ENCODE measurements at places on chromosomes 11 and 22.

DNA sequence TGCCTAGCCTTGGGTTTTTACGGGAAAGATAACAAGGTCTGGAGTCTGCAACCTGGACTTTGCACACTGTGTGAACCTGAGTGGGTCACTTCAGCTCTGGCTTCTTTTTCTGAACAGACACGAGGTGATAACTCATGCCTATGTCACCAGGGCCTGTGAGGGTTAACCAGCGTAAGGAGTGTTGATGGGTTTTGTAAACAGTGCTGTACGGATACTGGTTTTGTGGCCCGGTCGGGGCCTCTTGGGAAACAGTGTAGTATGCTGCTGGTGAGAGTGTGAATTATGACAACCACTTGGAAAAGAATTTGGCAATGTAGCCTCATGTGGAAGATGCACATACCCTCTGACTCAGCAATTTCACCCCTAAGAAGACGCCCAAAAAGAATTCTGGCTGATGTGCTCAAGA lies 266.8 kb downstream of the MN1 start:
- DNase-seq, result no peak

DNA sequence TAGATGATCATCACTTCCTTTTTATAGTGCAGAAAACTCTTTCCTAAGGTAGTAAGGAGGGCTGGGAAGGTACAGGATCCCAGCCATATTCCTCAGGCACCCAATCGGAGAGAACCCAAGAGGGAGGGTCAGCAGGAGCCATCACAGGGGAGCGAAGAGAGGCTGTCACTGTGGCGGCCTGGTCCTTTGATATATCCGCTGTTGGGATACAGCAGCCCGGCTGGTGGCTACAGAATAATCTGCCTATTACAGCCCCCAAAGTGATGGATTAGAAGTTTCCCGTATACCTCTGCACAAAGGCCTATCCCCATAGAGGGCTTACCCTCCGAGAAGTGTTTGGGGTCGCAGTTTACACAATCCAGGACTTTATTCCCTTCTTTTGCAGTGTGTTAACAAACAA lies 48.5 kb downstream of the OR4D9 start:
- DNase-seq, result peak; percentile 31

DNA sequence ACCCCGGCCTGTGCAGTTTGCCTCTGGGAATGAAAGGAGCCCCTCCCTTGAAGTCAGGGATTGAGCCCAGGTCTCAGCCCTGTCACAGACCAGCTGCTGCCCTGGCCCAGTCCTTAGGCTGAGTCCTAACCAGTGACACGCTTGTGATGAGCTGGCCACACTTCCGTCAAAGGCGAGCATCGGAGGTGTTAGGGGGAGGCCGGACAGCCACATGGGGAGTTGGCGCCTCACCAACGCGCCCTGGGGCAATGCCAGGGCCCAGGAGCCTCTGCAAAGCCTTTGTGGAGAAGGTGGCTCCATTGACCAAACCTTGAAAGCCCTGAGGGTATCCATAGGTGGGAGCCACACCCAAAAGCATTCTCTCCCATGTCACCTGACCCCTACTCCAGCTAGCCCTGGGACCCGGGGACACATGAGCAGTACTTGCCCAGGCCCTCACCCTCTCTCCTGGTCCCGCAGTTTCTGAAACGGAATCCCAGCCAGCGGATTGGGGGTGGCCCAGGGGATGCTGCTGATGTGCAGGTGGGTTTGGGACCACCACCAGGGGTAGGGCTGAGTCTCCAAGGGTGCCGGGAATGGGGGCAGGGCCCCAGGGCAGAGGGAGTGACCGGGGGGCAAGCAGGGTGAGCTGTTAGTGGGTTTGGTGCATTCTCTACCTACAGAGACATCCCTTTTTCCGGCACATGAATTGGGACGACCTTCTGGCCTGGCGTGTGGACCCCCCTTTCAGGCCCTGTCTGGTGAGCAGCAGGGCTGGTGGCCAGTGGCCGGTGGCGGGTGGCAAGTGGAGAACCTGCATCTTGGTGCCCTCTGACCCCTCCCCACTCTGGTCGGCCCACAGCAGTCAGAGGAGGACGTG lies 3.7 kb downstream of the PTPRCAP start:
- peak; percentile 51 for DNase-seq

DNA sequence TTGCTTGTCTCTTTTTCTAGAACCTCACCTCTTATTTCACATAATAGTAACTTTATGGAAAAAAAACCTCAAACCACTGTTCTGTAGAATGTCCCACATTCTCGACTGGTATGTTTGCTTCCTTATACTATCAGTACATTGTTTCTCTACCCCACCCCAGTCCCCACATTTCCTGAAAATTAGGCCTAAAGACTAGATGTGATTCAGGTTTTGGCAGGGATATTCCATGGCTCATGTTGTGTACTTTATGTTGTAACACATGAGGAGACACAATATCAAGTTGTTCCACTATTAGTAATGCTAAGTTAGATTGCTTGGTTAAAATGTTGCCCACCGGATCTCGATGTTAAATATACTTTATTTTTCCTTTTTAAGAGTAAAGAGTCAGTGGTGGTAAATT lies 34.7 kb downstream of the DDIAS start:
- no peak for DNase-seq

DNA sequence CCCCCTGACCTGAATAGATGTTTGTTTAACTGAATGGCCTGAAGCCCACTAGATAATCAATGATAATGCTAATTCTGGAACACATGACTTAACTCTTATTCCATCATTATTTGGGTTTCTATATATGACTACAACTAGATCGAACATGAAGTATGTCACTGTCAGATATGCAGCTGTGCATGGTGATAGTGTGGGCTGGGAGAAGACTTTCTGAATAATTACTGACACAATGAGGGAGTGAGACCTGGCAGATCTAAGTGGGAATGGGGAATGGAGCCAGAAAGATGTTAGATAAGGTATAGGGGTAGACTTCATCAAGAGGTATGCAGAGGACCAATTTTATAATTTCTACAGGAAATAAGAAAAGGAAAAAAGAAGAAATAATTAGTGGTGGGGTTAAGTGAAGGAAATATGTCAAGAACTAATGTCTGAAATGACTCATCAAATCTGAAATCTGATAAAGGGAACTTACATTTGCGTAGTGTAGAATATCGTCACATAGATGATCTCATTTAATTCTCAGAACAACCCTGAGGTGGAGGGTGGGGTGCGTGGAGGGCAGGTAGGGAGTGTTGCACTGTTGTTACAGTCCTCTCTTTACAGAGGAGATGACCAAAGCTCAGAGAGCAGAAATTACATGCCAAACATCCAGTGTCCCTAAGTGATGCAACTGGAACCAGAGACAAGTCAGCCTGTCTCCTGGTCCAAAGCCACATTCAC lies 68.2 kb upstream of the EED start:
- DNase-seq, result peak; percentile 37

GRCh38 chr22:24496661-24497060 lies 1.5 kb downstream of the UPB1 start:
- DNase-seq, result no peak

GRCh38 chr11:129637473-129637872 lies 178.2 kb upstream of the TMEM45B start:
- no peak for DNase-seq

- DNase-seq, result no peak
These were observed 10.7 kb upstream of the IL18BP start for GRCh38 chr11:71988050-71988449.

DNA sequence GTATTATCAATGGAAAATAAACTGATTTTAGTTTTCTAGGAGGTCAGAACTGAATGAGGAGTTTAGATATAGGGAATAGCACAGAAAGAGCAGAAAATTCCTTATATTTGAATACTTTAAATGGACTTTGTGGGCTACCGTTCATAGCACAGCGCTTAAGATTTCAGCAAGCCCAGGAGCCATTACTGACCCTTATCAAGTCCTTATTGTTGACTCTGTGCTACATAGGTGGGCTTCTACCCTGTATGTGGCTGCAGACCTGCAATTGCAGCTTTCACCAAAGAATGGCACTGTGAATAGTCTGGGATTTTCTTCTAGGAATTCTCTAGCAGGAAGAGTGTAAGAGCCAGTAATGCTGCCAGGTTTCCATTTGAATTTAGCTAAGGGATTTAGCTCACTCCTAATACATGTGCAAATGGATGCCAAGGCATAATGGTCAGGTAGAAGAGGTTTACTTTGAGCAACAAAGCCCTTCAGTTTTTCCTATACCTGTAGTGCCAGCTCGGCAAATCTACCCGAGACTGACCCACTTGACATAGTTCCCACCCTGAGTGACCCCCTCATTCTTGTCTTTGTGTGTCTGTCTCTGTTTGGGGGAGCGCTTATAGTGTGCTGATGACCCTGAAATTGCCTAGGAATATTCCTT lies 42.5 kb upstream of the DLAT start:
- DNase-seq, result no peak

DNA sequence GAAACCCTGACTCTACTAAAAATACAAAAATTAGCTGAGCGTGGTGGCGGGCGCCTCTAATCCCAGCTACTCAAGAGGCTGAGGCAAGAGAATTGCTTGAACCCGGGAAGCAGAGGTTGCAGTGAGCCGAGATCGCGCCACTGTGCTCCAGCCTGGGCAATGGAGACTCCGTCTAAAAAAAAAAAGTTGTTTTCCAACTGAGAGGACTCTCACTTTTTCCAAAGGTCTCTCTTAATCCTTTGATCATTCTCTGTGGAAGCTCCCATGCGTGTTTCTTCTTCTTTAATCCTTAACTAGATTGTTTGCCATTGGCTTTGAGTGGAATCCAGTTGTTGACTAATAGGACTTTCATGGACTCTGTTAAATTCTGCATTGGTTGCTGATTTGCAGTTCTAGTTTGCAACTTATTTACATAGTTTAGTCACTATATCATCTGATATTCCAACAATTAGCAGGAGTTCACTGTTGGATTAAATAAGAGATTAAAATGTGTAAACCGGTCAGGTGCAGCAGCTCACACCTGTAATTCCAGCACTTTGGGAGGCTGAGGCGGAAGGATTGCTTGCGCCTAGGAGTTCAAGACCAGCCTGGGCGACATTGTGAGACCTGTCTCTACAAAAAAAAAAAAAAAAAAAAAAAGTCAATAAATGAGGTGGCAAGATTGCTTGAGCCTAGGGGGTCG lies 79.7 kb downstream of the C22orf31 start:
- no peak for DNase-seq

GRCh38 chr11:110935018-110935640 lies 222.9 kb upstream of the ARHGAP20 start:
- no peak for DNase-seq

- no peak for DNase-seq
These were observed 10.4 kb downstream of the SPATA19 start for GRCh38 chr11:133834682-133835592.

GRCh38 chr11:35650006-35650405 lies 12.6 kb upstream of the TRIM44 start:
- no peak for DNase-seq

DNA sequence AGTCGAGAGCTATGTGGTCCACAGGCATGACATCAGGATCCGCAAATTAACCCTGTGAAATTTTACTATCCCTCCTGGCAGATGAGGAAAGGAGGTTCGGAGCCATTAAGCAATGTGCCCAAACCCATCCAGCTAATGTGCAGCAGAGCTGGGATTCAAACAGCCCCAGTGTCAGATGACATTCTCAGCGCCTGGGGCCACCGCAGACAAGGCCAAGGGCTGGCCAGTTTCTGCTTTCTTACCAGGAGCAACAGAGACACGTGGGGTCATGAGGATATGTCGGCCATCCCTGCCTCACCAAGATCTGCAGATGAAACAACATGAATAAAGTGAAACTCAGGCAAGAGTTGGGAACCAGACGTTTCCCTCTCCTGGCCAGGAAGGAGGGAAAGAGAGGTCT lies 110.2 kb downstream of the TENM4 start:
- DNase-seq, result no peak

GRCh38 chr22:26658671-26659478 lies 1.5 kb downstream of the MIAT start:
- peak; percentile 70 for DNase-seq

GRCh38 chr11:79042824-79043223 lies 398.0 kb downstream of the TENM4 start:
- DNase-seq, result no peak

- DNase-seq, result no peak
These were observed 131.8 kb downstream of the UVRAG start for GRCh38 chr11:75946531-75947530.

DNA sequence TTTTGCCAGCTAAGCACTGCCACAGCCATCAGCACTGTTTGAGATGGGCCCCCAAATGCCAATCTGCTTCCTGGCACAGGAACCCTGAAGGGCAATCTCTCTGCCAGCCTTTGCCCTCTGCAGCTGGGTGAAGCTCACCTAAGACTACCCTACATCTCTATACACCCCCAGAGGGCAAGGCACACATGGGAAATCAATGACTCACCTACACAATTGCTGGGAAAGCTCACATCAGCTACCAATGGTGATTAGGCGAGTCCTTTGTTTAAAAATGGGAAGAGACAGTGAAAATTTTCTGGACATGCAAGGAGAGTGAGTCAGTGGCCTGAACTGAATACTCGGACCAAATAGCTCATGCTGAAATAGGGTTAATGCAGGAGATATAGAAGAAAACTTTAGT lies 12.6 kb upstream of the PRDM11 start:
- no peak for DNase-seq

- no peak for DNase-seq
These were observed 58.5 kb upstream of the ANO1 start for GRCh38 chr11:70019576-70020011.

- no peak for DNase-seq
These were observed 904.3 kb downstream of the OPCML start for GRCh38 chr11:132627981-132628380.

- no peak for DNase-seq
These were observed 261.3 kb upstream of the ARHGAP20 start for GRCh38 chr11:110973401-110973980.

- DNase-seq, result no peak
These were observed 27.8 kb upstream of the THY1 start for GRCh38 chr11:119450590-119451326.

DNA sequence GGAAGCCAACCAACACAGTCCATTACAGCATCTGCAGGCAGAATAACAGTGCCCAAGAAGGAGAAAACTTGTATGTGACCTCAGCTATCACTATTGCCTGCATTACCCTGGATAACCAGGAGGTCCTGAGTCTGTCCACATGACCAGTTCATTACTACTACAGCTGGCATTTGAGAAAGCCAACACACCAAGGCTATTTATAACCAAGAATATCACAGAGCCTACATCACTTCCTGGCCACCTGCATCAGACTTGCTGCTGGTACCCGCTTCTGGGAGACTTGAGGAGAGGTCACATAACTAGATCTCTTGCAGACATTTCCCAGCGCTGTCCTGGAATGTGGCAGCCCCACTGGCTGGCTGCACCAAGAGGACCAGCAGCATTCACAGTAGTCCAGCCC lies 11.1 kb upstream of the OR56B4 start:
- no peak for DNase-seq

DNA sequence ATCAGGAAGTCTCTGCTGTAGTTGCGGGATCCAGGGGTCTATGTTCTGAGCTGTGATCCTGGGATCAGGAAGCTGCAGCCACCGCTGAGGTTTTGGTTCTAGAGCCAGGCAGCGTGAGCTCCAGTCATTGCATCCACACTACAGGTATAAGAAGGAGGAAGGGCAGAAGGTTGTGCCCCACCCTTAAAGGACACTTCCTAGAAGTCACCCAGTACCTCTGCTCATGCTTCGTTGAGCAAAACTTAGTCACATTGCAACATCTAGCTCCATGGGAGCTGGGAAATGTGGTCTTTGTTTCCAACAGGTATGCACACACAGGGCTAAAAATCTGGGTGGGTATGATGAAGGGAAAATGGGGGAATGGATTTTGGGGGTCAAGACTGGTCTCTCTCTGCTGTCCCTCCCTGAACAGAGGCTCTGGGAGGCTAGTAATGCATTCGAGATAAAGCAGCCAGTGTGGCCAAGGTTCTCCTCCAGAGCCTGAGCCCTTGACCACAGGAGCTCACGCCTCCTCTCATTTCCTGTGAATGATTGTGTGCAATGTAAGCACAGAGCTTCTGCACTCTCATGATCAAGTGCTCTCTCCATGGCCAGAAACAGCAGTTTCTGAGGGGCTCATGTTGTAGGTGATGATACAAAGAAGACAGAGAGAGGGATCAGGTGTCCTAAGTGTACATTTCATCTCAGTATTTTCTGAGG lies 86.8 kb upstream of the OR4B1 start:
- DNase-seq, result no peak

Data from GM06990 (cell line).